ENCODE measurements at places on chromosomes 7 and 10.

DNA sequence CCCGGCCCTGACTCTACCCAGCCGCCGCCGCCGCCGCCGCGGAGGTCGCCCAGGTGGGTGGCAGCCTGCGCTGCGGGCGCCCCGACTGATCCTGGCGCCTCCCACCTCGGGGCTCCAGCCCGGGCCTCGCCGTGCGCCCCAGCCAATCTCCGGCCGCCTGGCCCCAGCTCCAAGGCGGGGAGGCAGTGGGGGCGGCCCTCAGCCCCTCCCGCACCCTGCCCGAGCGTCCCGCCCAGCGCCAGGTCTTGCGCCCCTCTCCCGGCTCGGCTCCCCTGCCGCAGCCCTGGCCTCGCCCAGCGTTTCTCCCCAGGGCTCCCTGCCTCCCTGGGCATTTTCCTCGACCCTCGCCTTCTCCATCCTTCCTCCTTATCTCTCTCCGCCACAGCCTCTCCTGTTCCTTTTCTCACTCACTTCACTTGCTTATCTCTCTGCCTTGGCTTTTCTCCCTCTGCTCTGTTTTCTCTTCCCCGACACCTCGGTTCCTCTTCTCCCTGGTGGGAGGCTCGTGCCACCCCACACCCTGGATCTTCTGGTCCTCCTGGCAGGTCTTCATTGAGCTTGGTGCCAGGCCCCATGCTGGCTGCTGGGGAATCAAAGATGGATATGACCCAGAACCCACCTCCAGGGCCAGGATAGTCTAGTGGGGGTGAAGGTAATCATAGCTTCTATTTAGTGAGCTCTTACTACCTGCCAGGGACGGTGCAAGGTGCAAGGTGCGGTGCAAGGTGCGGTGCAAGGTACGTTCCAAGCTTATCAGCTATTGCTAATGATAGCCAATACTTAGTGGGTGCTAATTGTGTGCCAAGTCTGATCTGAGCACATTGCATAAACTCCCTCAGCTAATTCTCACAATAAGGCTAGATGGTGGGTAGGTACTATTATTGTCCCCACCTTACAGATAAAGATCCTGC lies at the start of gene SFRP5:
Gene SFRP5, minus strand, starts transcription at position 87 of the 911 bp plus-strand sequence. CDS start 166 bp downstream, outside the sequence.
- DNase-seq = no peak

DNA sequence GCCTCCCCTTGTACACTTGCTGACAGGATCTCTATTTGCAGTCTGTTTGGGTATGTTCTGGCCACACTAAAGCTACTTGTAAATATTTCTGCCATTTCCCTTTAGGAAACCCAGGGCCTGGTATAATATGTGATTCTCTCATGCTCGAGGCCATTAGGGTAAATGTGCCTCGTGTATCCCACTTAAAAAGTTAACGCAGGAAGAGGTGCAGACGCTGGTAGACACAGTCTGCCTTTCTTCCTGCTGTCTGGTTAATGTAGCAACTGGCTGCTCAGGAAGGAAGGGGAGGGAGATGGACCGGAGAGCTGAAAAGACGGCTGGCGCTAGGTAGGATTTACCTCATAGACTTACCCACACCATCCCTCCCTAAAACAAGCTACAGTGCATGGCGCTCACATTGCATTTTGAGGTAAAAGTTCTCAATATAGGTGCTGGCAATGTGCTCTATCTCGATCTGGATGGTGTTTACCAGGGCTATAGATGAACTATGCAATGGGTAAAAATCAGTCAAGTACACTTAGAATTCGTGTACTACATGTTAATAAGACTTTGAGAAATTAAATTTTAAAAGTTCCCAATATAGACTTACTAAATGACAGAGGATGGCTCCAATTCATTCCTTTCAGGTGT lies 125.9 kb downstream of the JAZF1 start:
- DNase-seq = no peak

DNA sequence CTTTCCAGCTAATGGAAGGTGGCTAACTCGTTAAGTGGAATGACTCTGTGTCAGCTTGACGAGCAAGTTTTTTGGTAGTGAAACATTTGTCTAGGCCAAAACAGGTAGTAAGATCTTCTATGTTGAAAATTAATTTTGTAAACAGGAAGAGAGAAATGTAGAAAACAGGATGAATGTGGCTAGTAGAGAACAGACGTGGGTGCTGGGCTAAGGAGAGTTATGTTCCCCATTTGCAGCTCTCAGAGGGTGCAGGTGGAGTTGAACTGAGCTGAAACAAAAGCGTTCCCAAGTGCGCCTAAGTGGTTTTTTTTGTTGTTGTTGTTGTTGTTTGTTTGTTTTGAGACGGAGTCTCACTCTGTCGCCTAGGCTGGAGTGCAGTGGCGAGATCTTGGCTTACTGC lies 59.5 kb upstream of the SRPK2 start:
- no peak for DNase-seq

GRCh38 chr10:126502441-126502840 lies 114.2 kb upstream of the ADAM12 start:
- no peak for DNase-seq

GRCh38 chr10:106557951-106558733 lies 606.4 kb downstream of the SORCS1 start:
- no peak for DNase-seq

DNA sequence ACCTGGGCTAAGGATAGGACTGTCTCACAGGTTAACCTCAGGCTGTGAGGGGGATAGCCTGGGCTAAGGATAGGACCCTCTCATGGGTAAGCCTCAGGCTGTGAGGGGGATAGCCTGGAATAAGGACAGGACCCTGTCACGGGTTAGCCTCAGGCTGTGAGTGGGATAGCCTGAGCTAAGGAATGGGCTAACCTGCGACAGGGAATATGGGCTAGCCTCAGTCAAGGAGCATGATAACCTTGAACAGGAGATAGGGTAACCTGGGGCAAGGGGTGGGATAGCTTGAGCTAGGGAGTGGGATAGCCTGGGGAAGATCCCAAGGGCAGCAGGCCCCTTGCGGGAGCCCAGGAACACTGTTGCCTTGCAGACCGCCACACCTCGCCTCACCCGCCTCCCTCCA lies 42.7 kb downstream of the GRID2IP start:
- DNase-seq = no peak

DNA sequence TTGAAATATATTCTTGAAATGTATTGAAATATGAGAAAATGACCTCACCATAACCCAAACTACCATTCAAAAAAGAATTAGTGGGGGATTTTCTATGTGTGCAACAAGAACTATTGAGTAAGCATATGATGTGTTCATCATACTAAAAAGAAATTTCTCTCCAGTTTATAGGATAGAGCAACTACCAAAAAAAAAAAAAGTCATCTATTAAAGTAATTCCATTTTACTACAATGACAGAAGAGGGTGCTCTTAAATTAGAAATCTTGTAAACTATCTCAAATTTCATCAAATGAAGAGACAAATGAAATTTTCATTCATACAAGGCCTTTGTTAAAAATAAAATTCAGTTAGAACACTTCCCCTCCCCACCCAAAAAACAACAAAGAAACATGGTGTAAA lies 195.4 kb upstream of the PLXDC2 start:
- DNase-seq = no peak

- peak; percentile 54 for DNase-seq
Observed at GRCh38 chr10:62373995-62374861, at the start of gene ZNF365. Gene ZNF365, plus strand, starts transcription at chr10:62374369. Its CDS starts 1,825 bp downstream, at chr10:62376194.

GRCh38 chr10:119516381-119517234 lies 25.9 kb downstream of the RGS10 start:
- no peak for DNase-seq

GRCh38 chr10:90889636-90890035 lies 17.9 kb downstream of the RPP30 start:
- no peak for DNase-seq

GRCh38 chr7:53325061-53325460 lies 289.6 kb downstream of the POM121L12 start:
- DNase-seq = no peak

- no peak for DNase-seq
Observed at GRCh38 chr7:11665357-11665756, 166.6 kb downstream of the THSD7A start.

DNA sequence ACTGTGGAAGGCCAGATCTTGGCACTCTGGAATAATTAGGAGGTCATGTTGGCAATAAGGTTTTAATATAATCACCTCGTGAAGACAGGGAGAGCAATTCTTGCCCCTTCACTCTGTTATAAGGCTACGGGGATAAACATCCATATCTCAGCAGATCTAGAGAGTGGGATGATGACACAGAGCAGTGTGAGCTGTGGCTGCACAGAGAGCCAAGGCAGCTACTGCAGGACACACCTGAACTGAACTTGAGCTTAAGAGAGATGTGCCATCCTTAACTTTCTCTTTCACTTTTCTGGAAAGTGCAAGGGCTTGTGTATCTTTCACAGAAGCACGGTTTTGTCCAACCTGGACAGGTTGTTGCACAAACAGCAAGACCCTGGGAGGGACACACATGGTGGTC lies 174.7 kb downstream of the GATA3 start:
- no peak for DNase-seq

- DNase-seq = no peak
Observed at GRCh38 chr7:111951052-111951451, 255.1 kb downstream of the DOCK4 start.

All from breast epithelium (tissue), 4 donors.